ENCODE measurements at places on chromosomes 12 and 14.

DNA sequence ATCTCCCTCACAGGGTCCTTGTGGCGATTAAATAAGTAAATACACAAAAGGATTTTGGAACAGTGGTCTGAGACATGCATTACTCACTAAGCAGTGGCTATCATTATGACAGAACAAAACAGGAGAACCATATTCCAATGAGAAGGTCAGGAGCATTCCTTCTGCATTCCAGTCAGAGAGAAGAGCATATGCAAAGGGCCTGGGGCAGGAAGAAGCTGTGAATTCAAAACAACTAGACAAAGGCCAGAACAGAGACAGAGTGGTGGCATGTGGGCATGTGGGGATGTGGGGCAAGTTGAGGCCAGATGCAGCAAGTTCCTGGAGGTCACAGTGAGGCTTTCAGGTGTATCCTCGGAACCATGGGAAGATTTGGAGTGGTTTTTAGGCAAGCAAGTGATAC lies 70.1 kb upstream of the VRK1 start:
- DNase-seq, result no peak

DNA sequence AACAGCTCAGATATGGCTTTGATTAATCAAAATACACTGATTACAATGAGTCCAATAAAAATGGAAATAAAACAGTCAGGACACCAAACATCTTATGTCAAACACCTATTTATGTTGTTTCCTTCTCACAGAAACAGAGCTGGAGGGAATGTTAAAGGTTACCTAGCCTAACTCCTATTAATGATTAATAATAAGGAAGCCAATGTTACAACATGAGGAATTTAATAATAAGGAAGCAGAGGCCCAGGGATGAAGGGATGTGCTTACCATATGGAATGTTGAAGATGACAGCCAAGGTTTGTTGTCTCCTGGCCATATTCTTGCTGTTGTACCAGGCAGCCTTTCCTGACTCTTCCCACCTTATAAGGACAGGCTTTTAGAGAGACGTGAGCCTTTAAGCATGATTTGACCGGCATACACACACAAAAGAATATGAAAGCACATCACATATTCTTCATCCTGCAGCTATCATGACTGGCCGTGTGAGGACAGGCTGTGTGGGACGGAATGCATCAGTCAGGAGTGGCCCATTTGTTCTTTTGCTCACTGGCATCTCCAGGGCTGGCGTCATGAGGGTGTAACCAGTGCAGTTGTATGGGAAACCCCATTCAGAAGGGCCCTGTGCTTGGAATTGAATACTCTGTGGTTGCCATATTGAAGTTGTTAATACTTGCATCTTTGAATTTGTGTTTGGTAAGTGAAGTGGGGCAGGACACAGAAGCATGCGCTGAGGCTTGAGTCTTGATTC lies 3.1 kb upstream of the GPRC5D start:
- DNase-seq, result no peak

GRCh38 chr12:93571365-93571924 lies 1.0 kb upstream of the SOCS2 start:
- DNase-seq, result peak; percentile 84

- DNase-seq, result no peak
These were observed 134.6 kb downstream of the CACNA1C start for GRCh38 chr12:2187195-2187945.

DNA sequence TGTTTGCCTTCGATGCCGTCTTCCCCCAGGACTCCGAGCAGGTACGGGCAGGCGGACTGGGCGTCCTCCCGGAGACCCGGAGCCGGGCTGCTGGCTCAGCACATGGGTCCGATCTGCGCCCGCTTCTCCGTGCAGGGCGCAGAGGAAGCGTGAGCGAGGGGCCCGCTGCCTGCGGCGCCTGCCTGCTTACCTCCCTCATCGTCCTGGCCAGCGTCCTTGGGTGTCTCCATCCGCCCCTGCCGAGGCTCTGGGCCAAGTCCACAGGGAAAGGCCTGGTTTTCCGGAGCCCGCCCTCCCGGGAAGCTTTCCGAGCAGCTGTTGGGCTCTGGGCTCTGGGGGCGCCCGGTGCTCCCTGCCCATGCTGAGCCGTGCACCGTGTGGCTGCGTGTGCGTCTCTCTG lies 33.5 kb downstream of the KIF26A start:
- no peak for DNase-seq

DNA sequence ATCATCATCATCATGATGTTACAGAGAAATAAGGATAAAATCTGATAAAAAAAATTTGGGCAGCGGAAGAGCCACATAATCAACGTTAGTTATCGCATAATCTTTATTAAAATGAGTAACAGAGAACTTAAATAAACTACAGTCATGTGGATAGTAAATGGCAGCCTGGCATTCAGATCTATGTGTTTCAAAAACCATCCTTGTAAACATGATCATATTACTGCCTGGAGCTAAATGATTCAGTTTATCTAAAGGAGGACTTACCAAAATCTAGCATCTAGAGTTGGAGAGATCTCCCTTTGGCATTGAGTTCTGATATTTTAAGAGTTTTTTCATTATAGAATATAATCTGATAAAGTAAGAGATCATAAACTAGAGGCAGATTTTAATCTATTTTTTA lies 200.1 kb upstream of the MGAT4C start:
- peak; percentile 59 for DNase-seq

All from M059J (cell line).